Omental fat pad (tissue), 4 donors: ENCODE measurements at places on chromosomes 5 and 9.

GRCh38 chr5:141647242-141647641 lies 4.0 kb downstream of the FCHSD1 start:
- DNase-seq = no peak

DNA sequence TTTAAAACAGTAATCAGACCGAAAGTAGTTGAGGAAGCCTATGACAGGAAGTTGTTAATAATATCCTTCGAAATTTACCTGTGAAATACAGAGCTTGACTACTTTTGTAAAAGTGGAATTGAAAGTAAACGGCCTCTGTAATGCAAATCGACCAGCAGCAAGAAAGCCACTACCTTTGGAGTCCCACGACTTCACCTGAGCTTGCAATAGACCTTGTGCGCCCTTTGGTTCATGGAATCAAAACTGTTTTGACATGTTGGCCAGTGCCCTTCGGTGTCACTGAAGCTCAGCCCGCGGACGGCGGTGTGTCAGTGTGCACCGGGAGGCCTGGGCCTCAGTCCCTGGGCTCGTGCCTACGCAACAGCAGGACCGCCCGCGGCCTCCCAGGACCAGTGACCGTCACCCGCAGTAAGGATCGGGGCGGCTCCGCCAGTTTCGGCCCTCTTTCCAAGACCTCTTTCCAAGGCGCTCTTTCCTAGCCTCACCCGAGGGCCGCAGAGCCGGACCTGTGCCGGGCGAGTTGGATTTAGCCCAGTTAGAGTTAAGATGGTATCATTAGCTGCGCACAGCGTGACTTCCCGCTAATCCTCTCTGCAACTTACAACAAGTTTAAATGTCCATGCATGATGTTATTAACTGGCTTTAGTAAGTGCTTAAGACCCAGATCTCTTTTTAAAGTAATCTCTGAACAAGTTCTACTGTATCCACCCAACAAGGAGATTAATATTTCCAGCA lies 223.3 kb downstream of the MEF2C start:
- no peak for DNase-seq

GRCh38 chr9:74803376-74804017 lies 84.2 kb downstream of the TRPM6 start:
- no peak for DNase-seq

DNA sequence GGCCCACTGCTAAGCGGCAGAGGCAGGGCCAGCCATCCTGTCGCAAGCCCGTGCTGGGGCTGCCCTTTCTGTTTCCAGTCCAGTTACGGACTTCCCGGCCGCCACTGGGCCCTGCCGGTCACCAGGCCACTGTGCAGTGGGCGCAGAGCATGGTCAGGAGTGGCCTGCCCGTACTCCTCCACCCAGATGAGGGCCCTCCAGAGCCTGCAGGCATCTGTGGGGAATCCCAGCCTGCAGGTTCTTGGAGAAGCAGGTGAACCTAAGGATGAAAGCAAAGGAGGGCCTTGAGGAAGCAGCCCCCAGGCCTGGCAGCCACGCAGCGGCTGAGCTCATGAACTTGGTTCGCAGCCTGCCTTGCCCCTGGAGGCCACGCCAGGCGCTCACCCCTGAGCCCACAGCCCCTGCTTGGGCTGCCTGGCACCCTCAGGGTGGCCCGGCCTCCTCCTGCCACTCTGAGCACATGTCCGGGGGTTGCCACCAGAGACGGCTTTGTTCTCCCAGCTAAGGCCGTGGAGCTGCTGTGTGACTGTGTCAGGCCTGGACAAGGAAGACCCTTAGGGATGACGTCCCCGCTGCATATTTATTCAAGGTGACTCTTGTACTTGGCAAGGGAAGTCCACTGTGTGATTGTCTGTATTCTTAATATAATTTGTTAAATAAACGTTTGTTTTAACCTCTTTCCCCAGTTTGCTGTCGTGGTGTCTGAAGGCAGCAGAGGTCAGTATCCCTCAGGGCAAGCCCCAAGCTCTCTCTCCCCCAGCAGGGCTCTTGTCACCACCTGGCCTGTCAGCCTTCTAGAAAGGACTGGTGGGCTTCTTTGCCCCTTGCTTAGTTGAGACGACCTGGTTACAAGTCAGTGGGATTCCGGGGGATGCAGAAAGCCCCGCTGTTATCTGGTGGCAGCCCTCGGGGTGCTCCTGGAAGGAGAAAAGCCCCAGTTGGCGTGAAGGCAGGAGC lies 107.1 kb upstream of the LMX1B start:
- DNase-seq = no peak

- no peak for DNase-seq
These were observed 16.7 kb upstream of the IL13 start for GRCh38 chr5:132641241-132641723.

- DNase-seq = no peak
These were observed 98.5 kb downstream of the GABBR2 start for GRCh38 chr9:98610211-98610610.

DNA sequence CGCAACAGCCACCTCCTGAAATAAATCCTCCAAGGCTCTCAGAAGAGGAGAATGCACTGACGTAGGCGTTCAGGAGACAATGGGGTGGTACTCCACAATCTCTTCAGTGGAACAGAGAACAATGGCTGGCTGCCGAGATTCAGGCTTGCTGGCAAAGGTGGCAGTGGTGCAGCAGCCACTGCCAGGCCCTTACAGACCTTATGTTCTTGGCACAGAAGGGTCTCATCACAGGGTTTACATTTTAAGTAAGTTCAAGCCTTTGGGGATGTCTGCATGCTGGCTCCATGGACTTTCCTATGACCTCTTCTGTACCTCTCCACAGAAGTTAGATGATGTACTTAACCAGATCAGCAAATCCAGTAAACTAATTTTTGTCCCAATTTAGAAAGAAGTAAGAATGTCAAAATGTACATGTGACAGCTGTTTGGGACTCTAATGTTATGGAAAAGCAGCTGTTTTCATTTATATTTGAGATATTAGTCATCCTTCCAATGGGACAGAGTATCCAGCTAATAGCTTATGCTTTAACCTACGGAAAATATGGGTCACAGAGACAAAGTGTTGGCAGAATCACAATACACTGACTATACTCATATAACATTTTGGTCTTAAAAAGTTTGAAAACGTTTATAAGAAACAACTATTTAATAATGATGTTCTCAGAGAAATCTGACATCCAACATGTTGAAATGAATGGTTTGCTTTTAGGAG lies 180.9 kb downstream of the MAPKAP1 start:
- no peak for DNase-seq

DNA sequence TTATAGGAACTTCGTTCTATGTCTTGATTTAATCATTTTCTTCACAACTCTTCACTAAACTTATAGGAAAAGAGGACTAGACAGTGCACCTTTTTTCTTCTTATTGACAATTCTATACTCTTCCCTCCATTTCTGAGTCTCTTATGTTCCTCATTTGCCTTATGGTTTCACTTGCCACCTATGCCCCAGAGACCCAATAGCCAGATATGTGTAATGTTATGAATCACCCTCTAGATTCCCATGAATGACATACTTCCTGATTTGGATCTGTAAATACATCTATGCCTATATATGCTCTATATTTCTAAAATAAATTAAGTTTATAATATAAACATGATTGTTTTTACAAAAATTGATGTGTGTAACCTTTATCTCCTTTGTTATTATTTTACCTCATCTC lies 514.1 kb upstream of the MEF2C start:
- DNase-seq = no peak

DNA sequence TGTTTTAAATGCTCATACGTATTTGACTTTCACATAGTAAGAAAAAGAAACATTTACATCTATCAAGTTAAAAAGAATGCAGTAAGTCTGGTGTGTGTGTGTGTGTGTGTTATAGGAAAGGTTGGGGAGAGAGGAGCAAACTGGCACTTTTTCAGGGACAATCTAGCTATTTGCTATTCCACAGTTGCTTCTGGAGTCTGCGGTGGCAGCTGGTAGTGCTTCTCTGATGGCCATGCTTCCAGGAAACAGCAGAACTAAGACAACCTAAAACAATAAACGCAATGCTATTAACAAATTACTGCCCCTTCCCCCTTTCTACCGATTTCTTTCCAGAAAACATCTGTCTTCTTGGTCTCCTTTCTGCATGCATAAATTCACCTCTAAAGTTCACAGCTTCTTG lies 70.0 kb upstream of the CDH10 start:
- DNase-seq = no peak

- no peak for DNase-seq
These were observed 258.5 kb downstream of the BNC2 start for GRCh38 chr9:16611983-16612382.

DNA sequence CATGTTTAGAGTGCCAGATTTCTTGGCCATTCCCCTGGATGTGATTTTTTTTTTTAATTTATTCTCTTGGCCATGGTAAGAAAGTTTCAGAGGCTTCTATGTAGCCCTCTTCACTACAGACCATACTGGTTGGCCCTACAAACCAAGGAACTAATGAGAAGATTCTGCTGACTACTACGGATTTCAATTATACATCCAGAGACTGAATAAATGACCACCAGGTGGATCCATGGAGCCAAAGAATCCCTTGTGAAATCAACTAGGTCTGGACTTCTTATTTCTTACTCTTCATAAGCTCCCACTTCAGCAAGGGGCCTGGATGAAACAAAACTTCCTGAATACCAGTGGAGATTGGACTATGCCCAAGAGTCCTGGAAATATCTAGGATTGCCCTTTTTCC lies 27.6 kb downstream of the ZNF622 start:
- no peak for DNase-seq

DNA sequence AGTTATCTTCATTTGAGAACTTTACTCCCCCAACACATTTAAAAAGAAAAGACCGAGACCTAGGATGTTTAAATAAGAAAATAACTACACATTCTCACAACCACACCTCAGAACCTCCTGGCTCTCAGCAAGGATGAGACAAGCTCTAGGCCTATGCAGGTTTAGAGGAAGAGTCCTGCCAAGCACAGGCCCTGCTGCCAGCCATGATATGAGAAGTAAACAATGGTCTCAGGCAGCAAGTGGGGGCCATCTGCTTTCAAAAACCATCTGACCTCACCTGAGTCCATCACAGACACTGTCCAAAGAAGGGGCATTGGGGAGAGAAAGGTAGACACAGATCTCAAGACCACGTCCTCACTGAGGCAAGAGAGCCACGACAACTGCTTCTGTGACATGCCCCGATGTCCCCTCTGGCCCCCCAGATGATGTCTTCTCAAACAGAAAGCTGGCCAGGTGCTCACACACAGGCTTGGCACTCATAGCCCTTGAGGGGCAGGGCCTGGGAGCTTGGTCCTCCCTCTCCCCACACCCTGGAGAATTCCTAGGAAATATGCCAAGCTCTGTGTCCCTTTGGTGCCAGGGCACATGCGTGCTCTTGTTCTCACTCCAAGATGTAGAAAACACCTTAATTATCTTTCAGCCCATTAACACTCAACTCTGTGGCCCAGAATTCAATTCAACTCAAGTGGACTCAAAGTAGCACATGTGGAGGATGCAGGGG lies 150.4 kb downstream of the FSTL4 start:
- no peak for DNase-seq

GRCh38 chr9:7315746-7316145 lies 483.8 kb downstream of the DMAC1 start:
- DNase-seq = no peak

DNA sequence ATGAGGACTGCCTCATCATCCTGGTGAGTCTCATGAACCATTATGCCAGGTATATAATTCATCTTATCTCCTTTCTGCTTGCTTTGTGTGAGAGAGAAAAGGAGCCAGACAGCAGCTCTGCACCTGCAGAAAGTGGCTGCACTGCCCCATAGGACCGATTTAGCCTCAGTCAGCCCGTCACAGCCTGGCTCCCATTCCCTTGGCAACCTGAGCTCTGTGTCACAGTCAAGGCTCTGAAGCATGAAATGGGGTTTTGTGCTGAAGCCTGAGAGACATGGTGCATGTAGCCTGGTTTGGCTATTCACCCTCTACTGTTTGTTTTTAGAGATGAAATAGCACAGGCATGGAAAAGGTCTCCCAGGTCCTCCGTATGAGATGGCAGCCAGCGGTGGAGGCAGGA lies 198.3 kb downstream of the KCTD16 start:
- no peak for DNase-seq

GRCh38 chr9:95857124-95857523 lies 18.4 kb upstream of the ERCC6L2 start:
- no peak for DNase-seq

DNA sequence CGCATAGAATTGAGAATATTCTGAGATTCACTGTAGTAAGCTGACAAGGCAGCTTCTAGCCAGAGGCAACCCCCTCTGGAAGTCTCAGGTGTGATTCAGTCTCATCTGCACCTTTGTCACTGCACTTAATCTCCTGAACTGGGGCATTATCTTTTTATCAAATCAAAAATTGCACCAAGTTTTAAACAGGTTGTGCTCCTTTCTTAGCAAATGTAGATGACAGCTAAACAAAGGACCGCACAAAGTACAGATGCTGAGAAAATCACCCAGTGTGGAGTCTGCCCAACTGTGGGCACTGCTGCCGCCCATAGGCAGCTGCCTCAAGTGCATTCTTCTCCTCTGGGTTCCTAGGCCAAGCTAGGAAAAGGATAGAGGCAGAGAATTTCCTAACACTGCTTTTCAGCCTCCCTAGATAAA lies 51.1 kb downstream of the STARD4 start:
- no peak for DNase-seq
